ENCODE measurements at places on chromosomes 13 and 19.

GRCh38 chr19:46211201-46211881 is 18.2 kb upstream of the IGFL1 start:
- DNase-seq: no peak

GRCh38 chr13:23385931-23386330 is 47.6 kb downstream of the SACS start:
- no peak for DNase-seq

GRCh38 chr13:109204657-109205056 is 575.2 kb downstream of the MYO16 start:
- DNase-seq: no peak

DNA sequence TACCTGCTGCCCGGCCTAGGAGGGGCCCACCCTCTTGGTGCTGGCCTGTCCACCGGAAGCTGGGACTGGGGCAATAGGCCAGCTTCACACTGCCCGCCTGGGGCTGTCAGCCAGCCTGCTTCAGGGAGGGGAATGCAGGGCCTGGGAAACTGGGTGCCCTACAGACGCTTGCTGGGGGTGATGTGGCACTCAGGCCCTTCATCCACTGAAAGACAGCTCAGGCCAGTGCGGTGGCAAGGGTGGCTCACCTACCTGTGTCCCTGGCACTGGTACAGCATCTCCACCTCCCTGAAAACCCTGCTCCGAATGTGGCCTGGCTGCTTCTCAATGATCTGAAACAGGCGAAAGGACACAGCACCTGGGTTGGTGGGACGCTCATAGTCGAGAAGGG is 7.8 kb downstream of the MKNK2 start:
- DNase-seq: no peak

DNA sequence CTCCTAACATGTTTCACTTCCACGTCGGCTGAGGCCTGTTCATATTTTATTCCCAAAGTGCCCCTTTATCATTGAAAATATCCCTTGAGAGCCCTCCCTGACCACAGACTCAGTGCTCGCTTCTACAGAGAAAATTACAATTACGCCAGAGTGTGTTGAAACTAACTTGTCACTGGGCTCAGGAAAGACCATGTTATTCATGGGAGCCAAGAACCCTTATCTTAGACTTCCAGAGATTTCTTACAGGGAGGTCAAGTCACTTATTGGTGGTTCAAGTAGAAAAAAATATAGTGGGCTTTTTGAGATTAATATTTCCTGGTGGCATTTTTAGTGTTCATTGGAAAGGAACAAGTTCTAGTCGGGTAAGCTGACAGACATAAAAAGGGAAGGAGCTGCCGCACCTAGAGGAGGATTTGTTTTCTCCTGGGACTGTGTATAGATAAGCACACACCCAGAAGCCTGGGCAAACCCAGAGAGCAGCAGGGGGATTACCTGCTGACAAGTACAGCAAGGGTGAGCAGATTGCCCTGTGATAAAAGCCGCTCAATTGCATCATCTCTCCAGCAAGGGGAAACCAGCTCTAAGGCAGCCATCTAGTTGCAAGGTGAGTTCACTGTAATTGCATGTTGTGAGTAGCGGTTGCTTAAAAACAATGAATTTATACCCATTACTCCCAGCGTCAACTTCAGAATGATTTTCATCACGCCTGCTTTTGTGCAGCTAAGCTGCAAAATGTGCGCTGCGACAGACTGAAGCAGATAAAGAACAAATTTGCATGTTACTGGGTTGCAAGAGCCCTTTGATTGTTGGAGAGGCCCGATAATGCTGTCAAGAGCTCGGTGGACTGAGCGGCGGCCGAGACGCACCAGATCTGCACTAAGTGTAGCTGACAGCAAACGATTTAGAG is 46.2 kb downstream of the DCT start:
- DNase-seq: no peak

DNA sequence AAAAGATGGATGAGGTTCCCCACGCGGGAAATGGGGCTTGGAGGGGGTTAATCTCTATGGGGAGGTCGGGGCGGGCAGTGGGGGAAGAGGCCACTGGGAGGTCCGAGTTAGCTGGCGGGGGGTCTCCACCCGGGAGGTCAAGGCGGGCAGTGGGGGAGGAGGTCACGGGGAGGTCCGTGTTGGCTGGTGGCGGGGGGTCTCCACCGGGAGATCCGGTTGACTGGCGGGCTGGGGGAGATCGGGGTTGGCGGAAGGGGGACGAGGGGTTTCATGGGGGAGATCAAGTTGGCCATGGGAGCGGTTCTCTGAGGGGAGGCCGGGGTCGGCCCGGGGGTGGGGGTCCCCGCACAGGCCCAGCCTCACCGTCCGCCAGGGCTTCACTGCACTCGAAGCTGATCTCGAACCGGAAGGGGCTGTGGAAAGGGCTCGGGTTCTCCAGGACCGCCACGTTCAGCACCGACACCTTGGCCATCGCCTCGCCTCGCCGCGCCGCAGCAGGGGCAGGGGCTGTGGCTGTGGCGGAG is 342 bp downstream of the ASF1B start:
- DNase-seq: no peak

DNA sequence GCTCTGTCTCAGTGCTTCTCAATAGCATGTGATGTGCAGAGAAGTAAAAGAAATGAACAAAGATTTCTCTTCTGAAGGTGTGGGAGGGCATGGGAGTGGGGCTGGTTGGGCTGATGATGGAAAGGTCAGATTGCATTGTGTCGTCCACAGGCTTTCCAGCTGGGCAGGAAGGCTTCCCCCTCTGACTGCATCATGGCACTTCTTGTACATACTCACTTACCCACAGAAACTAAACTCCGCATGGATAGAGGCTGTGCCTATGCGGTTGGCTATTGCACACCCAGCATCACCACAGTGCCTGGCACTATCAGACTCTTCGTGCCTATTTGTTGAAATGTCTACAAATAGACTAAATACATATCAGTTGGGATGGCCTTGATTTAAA is 24.4 kb upstream of the TNFSF11 start:
- DNase-seq: no peak

DNA sequence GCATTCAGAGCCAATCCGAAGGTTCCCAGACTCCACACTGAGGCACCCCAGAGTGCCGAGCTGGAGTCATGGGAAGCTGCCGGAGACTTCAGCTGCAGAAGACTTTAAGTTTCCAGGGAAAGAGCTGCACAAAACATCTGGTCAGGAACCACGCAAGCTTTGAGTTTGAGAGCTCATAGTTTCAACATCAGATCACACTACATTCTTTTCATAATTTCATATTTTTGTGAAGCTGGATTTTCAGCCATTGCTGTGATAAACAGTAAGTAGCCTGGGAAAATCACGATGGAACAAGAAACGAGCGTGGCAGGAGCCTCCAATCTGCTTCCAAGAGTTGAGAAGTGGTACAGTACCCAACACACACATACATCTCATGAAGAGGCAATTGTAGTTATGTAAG is 25.5 kb upstream of the ATP12A start:
- DNase-seq: no peak

DNA sequence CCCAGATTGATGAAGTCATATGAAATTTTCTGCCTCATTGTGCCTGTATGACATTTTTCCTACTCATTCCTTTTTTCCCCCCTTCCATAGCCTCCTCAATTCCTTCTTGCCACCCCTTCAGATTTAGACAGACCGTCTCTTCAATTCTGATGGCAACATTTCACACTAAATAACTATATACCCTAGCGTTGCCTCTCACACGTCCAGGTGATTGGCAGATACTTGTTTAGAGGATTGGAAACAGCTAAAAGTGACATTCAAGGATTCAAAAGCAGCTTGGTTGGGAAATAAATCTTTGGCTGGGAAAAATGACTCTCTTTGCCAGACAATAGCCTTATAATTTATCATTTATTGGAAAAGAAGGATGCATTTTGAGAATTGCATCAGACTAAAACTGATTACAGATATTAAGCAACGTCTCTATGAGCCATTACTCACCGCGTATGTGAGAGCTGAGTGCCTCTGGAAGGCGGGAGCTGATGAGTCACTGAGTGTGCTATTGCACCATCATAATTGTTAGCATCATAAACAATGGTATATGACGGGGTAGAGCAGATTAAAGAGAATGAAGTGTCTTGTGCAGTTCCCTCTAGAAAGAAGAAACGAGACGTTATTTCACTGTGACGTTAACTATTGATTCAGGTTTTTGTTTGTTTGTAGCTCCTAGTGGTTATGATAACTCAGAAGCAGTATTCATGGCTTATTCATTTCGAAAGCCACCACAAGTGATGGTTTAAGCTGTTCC is 61.1 kb upstream of the FAM216B start:
- DNase-seq: no peak

DNA sequence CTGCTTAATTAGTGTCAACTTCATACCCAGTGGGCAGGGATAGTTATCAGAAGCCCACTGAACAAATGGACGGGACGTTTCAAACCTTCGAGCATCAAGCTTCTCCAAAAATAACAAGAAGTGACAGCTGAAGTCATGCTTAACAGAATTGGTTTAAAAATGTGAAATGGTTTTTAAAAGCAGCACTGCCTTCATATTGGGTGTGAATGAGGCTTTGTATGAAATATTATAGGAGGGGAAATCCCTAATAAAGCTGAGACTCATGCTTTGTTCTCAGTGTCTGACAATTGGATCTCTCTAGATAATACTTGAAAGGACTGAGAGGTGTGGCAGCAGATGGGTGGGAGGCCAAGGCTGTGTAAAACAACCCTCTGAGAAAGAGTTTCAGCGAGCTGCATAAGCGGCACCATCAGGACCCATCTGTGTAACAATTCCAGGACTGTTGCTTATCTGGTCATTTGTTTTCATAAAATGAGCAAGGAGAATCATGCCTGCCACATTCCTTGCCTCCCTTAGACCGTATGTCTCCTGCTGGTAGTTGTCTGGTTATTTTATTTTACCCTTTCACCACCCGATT is 667.7 kb downstream of the DIAPH3 start:
- DNase-seq: no peak

DNA sequence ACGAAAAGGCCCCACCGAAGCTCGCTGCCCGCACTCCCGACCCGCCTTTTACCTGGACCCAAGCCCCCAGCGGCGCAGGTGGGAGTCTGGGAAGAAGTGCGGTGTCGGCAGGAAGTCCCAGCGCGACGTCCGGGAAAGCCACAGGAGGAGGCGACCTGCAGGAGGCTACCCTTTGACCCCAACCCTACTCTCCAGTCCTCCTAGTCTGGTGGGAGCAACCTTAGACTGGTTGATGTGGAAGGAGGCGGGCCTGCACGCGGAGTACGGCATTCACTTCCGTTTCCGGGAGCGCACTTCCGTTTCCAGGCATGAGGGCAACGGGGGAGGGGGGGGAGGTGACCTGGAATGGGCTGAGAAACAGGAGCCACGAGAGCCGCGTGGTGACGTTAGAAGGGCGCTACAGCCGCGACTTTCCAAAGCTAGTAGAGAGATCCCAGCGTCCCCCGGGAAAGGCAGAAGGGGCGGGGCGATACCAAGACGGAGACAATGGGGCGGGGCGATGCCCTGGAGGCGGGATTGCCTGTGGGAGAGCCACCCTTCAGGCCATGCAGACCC is 28.5 kb downstream of the ZNF266 start:
- DNase-seq: peak; percentile 19

GRCh38 chr19:33781996-33782395 is 14.7 kb upstream of the KCTD15 start:
- DNase-seq: no peak

DNA sequence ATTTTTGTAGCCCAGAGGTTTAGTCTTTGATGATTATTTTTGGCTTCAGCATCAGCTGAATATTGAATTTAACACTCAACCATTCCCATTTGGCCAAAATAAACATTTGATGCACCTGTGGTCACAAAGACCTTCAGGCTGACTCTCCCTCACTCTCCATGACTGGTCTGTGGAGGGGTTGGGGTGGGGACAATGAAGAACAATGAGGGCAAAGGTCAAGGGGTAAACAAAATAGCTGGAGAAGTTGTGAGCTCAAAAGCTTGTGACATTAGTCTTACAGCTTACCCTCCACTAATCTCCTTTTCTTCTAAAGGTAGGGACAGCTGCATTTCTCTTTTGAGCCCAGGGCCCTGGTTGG is 86.9 kb downstream of the SLC15A1 start:
- DNase-seq: no peak

- DNase-seq: no peak
Observed at GRCh38 chr13:98233127-98233526, 56.1 kb upstream of the RNF113B start.

DNA sequence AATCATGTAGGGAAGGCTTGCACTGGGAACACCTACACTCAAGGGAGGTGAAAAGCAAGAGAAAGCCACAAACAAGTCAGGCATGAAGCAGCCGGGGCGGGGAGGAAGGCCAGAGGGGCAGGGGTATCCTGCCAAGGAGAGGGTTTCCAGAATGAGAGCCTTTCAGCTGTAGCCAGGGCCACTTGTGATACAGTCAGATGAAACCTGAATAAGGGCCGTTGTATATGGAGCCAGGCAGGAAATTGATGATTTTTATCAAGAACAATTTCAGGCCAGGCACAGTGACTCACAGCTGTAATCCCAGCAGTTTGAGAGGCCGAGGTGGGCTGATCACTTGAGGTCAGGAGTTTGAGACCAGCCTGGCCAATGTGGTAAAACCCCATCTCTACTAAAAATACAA is 4.4 kb downstream of the TRPM4 start:
- no peak for DNase-seq

- no peak for DNase-seq
Observed at GRCh38 chr13:42847891-42848663, 66.7 kb downstream of the FAM216B start.

- DNase-seq: no peak
Observed at GRCh38 chr19:5093948-5094718, 125.2 kb downstream of the KDM4B start.

DNA sequence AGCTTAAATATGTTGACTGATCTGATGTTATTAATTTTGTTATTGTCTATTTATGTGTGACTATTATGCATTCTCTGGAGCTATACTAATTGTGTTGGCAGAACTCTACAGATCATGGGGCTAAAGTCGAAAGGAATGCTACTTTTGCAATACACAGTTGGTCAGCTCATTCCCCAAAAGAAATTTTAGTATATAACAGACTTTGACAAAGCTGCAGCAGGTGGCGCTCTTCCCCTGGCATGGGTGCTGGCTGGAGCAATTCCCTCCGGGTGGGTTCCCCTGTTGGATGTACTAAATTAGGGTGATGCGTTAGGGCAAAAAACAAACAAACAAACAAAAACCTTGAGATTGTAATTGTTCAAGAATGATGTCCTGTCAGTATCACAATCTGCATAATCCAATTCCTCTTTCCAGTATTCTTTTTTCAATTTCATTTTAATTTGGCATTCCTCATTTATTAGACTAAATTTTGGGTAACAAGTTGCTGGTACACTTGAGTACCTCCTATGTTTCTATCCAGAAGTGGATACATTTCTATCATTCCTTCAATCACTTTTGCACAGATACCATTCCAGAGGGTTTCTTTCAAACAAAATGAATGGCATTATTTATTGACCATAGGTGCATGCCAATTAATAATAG is 322.8 kb upstream of the EDNRB start:
- DNase-seq: no peak

DNA sequence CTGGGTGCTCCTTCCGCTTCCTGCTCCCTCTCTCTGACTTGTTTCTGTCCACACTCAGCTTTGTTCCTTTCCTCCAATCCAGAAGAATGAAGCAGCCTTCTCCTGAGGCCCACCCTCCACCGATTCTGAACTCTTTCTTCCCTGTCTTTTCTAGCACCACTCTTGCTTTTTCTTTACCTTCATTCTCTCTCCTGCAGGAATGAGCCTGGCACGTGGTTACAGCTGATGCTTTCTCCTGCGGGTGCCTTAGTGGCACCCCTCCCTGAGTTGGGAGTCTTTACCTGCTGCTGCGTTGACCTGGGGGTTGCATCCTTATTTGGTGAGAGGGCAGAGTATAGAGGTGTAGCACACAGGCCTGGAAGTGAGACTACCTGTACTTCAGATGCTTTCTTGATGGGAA is 6.2 kb downstream of the UBAC2 start:
- DNase-seq: no peak

- no peak for DNase-seq
Observed at GRCh38 chr13:72384879-72385278, 342.6 kb downstream of the MZT1 start.

GRCh38 chr13:47463726-47464125 is 537.3 kb downstream of the SUCLA2 start:
- no peak for DNase-seq
